Right renal cortex interstitium (tissue), 3 donors: ENCODE measurements at places on chromosomes 3 and 15. TPM values are rescaled to one million over a fixed set of nuclear protein-coding genes. Genes with fewer than 3 reads are reported as not detected.

AHSG gene
- 0.69 TPM for polyA plus RNA-seq

PRSS50 gene
- polyA plus RNA-seq = 2.0 TPM

- DNase-seq = no peak
Measured at GRCh38 chr3:121855555-121855954, 20.5 kb downstream of the EAF2 start.

GRCh38 chr3:177610686-177611633 lies 413.7 kb upstream of the TBL1XR1 start:
- no peak for DNase-seq

DNA sequence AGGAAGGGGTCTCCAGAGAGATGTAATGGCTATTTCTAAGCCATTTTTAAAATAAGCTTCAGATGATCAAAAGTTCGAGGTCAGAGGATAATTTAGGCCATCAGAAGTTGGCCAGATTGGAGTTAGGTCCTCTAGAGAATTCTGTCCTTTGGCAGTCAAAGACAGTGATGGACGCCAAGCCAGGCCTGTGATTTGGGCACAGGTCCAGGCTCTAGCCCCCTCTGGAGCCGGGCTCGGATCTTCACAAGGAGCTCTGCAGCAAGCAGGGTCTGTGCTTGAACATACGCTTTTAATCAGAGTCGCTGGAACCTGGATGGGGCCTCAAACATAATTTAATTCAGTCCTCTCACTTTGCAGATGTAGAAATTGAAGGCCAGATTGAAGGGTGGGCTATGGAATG lies 151.4 kb upstream of the BCL6 start:
- DNase-seq = no peak

ACTC1 gene
- 9.6 TPM for polyA plus RNA-seq

GRCh38 chr3:143977341-143978262 lies 6.0 kb downstream of the DIPK2A start:
- no peak for DNase-seq

- DNase-seq = no peak
Measured at GRCh38 chr3:18438586-18438985, 13.4 kb upstream of the SATB1 start.
